ENCODE measurements at places on chromosomes 16 and 17.

GRCh38 chr17:614653-615546 lies 99.7 kb downstream of the VPS53 start:
- no peak for DNase-seq

- DNase-seq = no peak
Measured at GRCh38 chr17:72590382-72590781, 469.6 kb downstream of the SOX9 start.

DNA sequence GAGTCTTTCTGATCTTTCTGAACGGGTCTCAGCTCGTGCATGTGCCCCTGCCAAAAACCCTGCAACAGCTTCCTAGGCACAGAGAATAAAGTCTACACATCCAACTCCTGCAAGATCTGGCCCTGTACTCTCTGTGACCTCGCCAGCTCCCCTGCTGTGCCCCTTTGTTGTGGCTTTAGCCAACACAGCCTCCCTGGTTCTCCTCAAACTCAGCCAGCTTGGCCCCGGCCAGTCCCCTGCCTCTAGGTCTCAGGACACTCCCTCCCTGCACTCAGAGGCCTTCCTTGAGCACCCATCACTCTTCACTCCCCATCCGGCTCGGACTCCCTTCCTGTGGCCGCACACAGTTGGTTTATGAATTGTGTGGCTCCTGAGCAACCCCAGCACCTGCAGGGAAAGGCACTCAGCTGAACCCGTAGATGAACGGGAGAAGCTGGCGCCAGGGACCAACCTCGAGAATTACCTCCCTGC lies 1.4 kb downstream of the CEP131 start:
- no peak for DNase-seq

GRCh38 chr17:49862781-49863331 lies 15.0 kb upstream of the TAC4 start:
- DNase-seq = no peak

GRCh38 chr17:77427391-77427991 lies 286.7 kb downstream of the SEC14L1 start:
- no peak for DNase-seq

GRCh38 chr16:67198238-67198734 lies 645 bp upstream of the ELMO3 start:
- no peak for DNase-seq
